ENCODE measurements at places on chromosomes 2 and 18. TPM values are rescaled to one million over a fixed set of nuclear protein-coding genes. Genes with fewer than 3 reads are reported as not detected.

DNA sequence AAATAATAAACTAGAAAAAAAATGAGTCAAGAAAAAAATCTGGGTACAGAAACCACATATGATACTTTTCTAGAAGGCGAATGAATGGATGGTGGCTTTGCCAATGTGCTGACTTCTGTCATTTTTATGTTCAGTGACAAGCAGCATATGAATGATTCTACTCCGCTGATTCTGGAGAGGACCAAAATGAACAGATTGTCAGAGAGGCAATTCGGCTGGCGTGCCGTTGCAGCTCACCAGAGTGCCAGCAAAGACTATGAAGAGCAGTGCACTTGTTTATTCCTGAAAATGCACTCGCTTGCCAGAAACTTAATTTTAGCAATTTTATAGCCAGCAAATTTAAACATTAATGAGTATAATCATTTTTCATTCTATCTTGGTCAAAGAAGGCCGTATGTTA is 105.9 kb upstream of the NYAP2 start:
- no peak for DNase-seq

- DNase-seq: no peak
These were observed 39.8 kb downstream of the NDUFA10 start for GRCh38 chr2:239985356-239985755.

C2orf80 gene
- not detected for total RNA-seq

ZNF804A gene
- not detected for total RNA-seq

TGFA gene
- 0.32 TPM for total RNA-seq

Data from Caco-2 (cell line).